ENCODE measurements at places on chromosomes 16 and 17.
A peak's percentile ranks its signal among the peaks of the same experiment; 100 is the strongest.

DNA sequence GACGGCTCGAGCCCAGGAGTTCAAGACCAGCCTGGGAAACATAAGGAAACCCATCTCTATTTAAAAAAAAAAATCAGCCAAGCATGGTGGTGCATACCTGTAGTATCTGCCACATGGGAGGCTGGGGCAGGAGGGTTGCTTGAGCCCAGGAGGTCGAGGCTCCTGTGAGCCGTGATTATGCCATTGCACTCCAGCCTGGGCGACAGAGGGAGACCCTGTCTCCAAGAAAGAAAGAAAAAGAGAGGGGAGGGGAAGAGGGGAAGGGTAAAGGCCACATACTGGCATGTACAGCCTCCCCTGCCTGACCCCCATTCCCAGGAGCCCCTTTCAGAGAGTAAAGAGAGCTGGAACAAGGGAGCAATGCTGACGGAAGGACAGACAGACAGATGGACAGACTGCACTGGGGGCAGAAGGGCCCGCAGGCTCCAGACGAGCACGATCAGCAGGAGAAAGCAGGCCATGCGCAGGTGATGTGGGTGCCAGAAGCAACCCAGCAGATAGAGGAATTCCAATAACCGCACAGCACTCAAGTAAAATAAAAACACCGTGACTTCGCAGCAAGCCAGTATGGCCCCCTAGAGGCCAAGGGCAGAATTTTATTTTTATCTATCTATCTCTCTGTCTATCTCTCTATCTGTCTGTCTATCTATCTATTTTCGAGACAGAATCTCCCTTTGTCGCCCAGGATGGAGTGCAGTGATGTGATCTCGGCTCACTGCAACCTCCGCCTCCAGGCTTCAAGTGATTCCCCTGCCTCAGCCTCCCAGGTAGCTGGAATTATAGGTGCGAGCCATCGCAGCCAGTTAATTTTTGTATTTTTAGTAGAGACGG lies 27.1 kb upstream of the SNN start:
- DNase-seq: no peak

DNA sequence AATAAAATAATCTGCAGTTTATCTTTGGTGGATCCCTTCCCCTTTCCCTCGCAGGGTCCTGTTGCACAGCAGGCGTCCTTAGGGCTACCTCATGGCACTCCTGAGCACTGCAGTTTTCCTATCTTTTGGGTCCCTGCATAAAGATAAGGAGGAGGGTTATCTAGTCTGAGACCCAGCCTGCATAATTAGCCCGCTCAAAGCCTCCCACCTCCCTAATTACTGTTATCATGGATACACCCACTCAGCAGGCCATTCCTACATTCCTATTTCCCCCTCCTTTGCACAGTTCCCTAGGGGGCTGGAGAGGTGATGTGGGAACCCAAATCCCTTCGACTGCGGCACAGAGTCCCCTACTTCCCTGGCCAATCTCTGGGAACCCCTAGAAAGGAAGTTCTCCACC lies 5.1 kb upstream of the CLUH start:
- DNase-seq: no peak

GRCh38 chr16:49000594-49000993 lies 281.0 kb downstream of the CBLN1 start:
- no peak for DNase-seq

GRCh38 chr17:15931394-15931793 lies 13.5 kb upstream of the ADORA2B start:
- no peak for DNase-seq

DNA sequence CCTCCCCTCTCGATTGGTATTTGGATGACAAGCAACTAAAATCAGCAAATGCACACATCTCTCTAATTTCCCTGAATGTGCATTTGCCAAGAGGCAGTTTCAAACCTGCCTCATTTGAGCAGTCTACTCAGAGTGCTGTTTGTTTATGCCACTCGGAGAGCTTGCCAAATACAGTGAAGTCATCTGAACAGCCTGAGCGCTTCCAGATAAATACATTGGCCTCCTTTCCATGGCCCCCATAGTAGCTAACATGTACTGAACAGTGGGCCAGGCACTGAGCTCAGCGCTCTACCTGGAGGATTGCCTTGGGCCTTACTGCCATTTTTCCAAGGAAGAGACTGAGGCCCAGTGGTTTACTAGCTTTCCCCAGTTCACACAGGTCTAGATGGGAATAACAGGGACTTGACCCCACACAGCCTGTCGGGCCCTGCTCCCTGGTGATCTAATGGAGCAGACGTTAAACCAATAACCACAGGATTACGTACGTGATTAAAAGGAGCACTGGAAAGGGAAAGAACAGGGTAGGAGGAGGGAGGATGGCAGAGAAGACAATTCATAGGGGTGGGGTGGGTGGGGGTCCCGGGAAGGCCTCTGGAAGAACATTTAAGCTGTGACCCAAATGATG lies 18.7 kb upstream of the ANKRD40CL start:
- DNase-seq: no peak

DNA sequence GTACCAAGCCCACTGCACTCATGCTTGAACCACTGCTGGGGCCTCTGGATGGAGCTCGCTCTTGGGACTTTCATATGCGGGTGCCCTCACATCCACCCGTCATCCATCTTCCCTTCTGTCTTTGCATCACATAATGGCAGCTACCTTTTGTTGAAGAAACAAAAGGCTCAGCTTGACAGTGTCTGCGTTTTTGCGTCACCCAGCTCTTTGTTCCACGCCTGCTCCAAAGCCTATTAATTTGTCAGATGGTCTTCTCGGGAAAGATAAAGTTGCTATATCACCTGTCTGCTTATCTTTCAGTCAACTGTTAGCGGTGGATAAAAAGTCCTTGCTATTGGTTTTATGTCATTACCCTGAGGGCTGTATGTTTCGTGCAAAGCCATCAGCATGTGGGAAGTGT lies 18.1 kb upstream of the BCO1 start:
- DNase-seq: no peak

- peak; percentile 53 for DNase-seq
Observed at GRCh38 chr16:3443108-3444031, at the start of the genes NAA60 and ZNF597. Gene NAA60 (plus strand): TSS chr16:3443680. CDS start chr16:3476228, 32,548 bp downstream. Gene ZNF597 (minus strand): TSS chr16:3443504. CDS start chr16:3443153, 351 bp downstream.

DNA sequence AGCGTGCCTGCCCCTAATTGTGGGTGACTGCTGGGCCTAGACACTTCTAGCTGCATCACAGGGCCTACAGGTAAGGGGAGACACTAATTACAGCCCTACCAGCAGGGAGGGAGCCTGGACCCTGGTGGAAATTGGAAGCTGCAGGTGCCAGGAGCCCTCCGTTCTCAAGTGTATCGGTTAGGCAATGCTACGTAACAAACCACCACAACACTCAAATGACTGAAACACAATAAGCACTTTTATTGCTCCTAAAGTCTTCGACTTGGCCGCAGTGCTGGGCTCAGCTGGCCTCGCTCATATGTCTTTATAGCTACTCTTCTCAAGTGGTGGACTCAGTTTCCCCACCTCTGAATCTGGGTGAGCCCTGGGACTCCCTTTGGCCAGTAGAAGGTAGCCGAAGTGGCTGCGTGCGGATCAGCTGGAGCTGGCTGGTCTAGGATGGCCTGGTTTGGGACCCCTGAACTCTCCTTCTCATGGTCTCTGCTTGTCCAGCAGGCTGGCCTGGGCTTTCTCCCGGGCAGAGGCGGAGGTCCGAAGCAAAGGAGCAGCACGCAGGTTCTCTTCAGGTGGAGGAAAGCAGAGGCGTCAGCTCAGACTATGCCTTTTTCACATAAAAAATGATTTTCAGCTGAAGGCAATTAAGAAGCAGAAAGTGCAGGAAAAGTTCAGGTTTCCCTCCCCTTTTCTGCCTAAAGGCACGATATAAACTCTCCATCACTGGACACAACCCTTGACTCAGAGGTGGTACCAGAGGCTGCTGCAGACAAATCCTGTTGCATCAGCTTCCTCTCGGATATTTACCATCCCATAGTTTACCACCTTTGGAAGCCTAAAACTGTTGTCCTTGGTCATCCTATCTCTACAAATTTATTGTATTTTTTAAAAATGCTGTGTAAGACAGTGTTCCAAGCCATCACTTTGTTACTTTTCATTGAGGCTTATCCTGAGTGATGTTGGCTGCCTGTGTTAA lies 8.7 kb upstream of the TMEM170A start:
- no peak for DNase-seq

- no peak for DNase-seq
Observed at GRCh38 chr17:49998836-49999511, 4.0 kb upstream of the DLX3 start.

All from activated CD4-positive, alpha-beta T cell treated with anti-CD3 and anti-CD28 coated beads for 24 hours (primary cell).